SK-N-SH (cell line): ENCODE measurements at places on chromosomes 6 and 20. TPM values are rescaled to one million over a fixed set of nuclear protein-coding genes. Genes with fewer than 3 reads are reported as not detected.

TENT5A gene
- polyA plus RNA-seq: 4.9 and 5.0 TPM in 2 replicates

FGD2 gene
- not detected in 2 replicates for polyA plus RNA-seq

CAGE1 gene
- polyA plus RNA-seq: 0.05 TPM in 1 of 2 replicates, not detected in the other

OR12D3 gene
- polyA plus RNA-seq: not detected in 2 replicates

SLC32A1 gene
- polyA plus RNA-seq: not detected in 2 replicates

GRIK2 gene
- 0.26 and 0.30 TPM in 2 replicates for polyA plus RNA-seq

VGLL2 gene
- 0.02 TPM in 1 of 2 replicates, not detected in the other for polyA plus RNA-seq

MCHR2 gene
- not detected in 2 replicates for polyA plus RNA-seq

TUBB2B gene
- 161 and 162 TPM in 2 replicates for polyA plus RNA-seq

CITED2 gene
- polyA plus RNA-seq: 159 and 173 TPM in 2 replicates

SLC13A3 gene
- 0.10 and 0.21 TPM in 2 replicates for polyA plus RNA-seq

CST4 gene
- not detected in 2 replicates for polyA plus RNA-seq

PPIL6 gene
- 1.1 and 1.9 TPM in 2 replicates for polyA plus RNA-seq
